GM23338 (cell line): ENCODE measurements at places on chromosomes 1 and 21. TPM values are rescaled to one million over a fixed set of nuclear protein-coding genes. Genes with fewer than 3 reads are reported as not detected.

The SORT1 gene
- total RNA-seq, result 51.7 and 55.4 TPM in 2 replicates

The PTPN7 gene
- total RNA-seq, result 0.12 TPM in 1 of 2 replicates, not detected in the other

The OPTC gene
- 1.0 TPM in 1 of 2 replicates, not detected in the other for total RNA-seq

The EPHB2 gene
- total RNA-seq, result 19.2 and 20.1 TPM in 2 replicates

The SPRR4 gene
- not detected in 2 replicates for total RNA-seq
